Stimulated activated CD4-positive, alpha-beta T cell treated with anti-CD3 and anti-CD28 coated beads, Interleukin-4, amount 100 ng/mL, for 1 hour (primary cell): ENCODE measurements at places on chromosomes 13 and 19.

- no peak for DNase-seq
Observed at GRCh38 chr13:80012251-80012650, 328.7 kb downstream of the SPRY2 start.

DNA sequence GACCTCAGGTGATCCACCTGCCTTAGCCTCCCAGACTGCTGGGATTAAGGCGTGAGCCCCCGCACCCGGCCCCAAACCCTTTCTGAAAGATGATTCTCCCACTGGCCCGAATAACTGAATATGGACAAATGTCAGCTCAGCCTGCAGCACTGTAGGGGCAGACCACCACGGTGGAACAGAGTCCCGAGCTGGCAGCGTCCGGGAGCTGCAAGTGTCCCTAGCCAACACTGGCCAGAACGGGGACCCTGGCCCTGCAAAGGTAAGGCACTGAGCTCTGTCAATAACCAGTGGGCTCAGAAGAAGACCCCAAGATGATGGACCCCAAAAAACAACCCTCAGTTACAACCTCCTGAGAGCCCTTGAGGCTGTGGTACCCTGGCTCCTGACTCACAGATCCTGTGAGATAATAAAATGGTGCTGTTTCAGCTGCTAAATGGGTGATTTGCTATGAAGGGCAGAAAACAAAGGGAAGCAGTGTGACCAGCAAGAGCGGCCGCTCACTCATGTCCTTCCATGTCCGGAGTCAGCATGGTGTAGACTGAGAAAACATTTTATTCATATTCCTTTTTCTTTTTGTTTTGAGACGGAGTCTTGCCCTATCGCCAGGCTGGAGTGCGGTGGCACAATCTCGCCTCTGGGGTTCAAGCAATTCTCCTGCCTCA, 1.6 kb downstream of the LSM7 start:
- DNase-seq = no peak

DNA sequence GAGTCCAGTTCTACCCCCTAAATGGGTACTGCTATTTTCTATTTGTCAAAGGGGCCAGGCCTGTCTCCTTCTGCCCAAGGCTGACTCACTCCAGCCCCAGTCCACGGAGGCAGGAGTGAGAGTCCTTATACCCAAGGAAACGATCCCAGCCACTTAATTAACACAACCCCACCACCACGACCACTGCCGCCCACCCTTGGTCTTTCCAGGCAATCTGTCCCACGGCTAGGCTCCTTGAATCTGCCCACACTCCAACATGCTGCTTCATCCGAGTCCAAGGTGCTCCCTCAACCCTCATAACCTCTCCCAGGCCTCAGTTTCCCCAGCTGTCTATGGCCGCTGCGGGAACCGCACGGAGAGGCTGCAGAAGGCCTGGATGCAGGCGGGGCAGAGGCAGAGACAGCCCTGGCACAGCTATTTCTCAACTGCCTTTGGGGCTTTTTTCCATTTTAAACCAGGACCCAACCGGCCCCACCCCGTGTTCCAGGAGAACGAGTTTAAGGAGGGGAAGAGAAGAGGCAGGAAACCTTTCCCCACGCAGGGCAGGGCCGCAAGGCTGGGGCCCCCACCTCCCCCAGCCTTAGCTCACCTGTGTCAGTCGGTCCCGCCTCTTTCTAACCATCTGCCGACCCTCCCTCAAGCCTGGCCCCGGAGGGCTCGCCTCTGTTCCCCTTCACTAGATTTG, 746 bp downstream of the RAB3D start:
- no peak for DNase-seq

DNA sequence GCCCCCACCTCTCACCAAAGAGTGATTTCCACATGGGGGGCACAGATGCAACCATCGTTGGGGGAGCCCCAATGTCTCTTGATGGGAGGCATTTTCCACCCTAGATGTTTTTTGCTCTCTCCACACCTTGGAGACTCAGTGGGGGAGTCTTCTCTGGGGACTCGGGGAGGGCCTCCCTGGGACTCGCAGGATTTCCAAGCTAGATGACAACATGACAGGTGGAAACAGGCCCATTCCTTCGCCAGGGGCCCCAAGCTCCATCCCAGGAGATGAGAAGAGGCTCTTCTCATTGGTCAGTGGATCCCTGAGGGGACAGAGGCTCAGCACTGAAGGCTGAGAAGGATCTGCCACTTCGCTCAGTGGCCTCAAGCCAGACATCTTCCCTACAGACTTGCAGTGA, 12.7 kb upstream of the KIR2DL4 start:
- DNase-seq = no peak

GRCh38 chr19:55385724-55386492, at the start of gene RPL28:
RPL28 (plus strand) TSS chr19:55385932; CDS start chr19:55386358, 426 bp downstream.
- DNase-seq = peak; percentile 97

GRCh38 chr13:111122631-111123030, 7.5 kb downstream of the ARHGEF7 start:
- DNase-seq = no peak

- peak; percentile 53 for DNase-seq
Observed at GRCh38 chr19:10404888-10405820, 1.8 kb upstream of the CDC37 start.

GRCh38 chr19:12834566-12834943, at the start of gene RTBDN:
RTBDN (minus strand) TSS chr19:12834579; CDS start chr19:12829979, 4,600 bp downstream.
- DNase-seq = no peak

DNA sequence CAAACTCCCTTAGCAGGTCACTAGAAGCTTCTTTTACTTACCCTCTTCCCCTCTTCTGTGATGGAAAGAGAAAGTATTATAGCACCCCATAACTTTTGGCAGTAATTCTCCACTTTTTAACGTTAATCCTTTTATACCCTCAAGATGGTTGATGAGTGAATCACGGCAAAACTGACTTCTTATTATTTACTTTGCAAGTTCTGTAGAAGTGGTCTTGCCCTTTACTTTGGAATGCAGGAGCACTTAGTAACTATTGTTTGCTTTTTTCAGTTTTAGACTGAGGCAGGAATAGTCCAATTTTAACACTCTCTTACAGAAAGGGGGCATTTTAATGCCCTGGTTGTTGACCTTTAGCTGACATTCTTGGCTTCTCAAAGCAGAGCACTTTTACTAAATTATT, 260.1 kb downstream of the LMO7 start:
- no peak for DNase-seq

GRCh38 chr19:6947745-6948144, 60.4 kb downstream of the ADGRE1 start:
- DNase-seq = peak; percentile 37

DNA sequence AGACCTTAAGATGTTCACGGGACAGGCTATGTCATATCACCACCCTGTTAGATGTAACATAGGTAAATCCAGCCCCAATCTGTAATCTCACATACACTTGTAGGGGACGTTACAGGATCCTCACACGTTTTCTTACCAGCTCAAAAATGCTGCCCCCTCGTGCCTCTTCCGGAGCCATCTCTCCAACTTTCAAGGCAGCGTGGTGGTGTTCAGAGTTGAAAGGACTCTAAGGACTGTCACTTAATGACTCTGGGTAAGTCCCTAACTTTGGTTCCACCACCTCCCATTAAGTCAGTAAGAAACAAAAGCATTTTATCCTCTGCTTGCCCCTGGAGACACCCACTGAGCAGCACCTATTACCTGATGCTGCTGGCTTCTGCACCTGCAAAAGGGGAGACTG, 4.4 kb downstream of the MED26 start:
- DNase-seq = no peak

DNA sequence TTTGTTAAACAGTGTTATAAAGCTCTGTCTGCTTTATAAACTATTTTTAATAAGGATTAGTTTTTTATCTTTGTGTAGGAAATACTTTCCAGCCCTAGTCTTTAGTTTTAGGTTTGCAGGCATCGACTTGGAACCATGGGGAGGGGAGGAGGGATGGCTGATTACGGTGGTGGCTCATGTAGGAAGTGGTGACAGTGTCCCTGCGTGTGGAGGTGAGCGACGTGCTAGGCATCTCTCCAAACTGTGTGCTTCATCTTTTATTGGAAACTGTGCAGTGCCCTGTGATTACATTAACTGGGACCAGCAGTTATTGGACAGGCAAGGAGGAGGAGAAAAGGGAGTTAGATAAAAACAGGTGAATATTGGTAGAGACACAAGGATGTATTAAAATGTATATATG, 203.8 kb downstream of the ATP8A2 start:
- no peak for DNase-seq

DNA sequence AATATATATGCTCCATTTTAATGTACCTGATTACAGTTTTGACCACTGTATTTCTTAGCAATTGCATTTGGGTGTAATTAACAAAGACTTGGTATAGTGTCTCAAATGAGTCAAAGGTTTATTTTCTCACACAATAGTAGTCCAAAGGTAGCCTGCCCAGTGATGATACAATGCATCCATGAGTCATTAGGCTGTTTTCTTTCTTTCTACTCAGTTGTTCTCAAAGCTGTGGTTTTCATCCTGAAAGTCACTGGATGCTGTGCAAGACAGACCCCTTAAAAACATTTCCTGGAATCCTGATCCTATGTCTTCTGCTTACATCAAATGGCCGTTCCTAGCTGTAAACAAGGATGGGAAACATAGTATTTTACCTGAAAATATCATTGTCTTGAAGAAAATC, 651.2 kb upstream of the MIR17HG start:
- DNase-seq = no peak

DNA sequence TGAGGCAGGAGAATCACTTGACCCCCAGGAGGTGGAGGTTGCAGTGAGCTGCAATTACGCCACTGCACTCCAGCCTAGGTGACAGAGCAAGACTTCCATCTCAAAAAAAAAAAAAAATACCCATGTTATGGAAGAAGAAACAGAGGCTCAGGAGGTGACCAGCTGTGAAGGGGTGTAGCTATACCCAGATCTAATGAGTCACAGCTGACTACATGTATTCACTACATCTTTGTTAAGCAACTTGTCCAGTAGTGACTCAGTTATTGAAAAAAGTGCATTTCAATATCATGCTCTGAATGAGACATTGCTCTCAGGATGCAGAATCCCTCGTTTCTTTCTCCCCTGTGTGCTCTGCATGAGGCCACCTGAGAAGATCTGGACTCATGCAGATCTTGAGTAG, 16.1 kb upstream of the SPART start:
- no peak for DNase-seq

DNA sequence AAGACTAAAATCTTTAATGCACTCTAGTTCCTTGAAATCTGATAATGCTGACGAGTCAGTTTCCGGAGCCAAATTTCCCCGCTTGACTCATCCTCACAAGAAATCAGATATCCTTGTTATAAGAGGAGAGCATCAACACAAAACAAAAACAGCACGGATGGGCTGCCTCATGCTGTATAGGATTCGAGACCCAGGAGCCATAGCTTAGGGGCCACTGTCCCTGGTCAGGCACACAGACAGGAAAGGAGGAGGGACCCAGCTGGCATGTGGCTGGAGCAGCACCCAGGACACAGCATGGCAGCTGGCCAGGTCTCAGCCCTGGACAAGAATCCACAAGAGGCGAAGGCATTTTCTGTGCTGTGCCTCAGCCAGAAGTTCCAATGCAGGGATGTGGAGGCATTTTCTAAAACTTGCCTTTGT, 110.2 kb upstream of the SPATA13 start:
- no peak for DNase-seq

GRCh38 chr19:5877882-5878281, 7.5 kb upstream of the FUT5 start:
- no peak for DNase-seq

GRCh38 chr13:30325668-30326067, 18.3 kb upstream of the KATNAL1 start:
- no peak for DNase-seq

GRCh38 chr19:18450931-18451836, 13.3 kb upstream of the ISYNA1 start:
- peak; percentile 88 for DNase-seq

DNA sequence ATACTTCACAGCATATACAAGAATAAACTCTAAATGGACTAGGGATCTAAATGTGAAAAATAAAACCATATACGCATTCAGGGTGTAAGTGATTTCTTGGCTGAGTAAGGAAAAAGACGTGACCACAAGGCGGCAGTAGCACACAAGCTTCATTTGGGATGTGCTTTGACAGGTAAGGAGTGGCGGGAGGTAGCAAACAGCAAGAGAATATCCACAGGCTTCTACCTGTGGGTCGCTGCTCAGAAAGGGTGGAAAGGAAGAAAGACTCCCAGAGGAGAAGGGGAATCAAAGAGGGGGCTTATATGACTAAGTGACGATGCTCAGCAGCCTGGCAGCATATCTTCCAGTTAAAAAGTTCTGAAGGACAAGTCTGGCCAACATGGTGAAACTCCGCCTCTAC, 2.5 kb upstream of the ZNF121 start:
- DNase-seq = peak; percentile 75

GRCh38 chr19:10858204-10858828, 10.1 kb downstream of the C19orf38 start:
- DNase-seq = no peak

GRCh38 chr13:19860884-19861655, 2.4 kb downstream of the ZMYM5 start:
- no peak for DNase-seq

GRCh38 chr19:6413721-6414643, 10.6 kb downstream of the KHSRP start:
- DNase-seq = no peak

DNA sequence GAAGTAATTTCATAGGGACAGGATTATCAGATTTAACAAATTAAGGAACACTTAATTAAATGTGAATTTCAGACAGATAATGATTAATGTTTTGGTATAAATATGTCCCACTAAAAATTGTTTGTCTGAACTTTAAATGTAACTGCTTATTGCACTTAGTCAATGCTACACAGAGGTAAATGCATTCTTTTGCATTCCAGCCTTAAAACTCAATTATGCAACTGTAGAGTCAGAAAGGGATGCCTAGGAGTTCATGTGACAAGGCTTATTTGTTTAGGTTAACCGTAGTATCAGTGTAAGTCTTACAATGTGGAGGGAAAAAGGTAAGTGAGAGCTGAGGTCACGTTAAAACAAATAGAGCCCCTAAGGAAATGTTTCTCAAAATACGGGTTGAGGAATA, 347.2 kb upstream of the ARGLU1 start:
- DNase-seq = no peak

DNA sequence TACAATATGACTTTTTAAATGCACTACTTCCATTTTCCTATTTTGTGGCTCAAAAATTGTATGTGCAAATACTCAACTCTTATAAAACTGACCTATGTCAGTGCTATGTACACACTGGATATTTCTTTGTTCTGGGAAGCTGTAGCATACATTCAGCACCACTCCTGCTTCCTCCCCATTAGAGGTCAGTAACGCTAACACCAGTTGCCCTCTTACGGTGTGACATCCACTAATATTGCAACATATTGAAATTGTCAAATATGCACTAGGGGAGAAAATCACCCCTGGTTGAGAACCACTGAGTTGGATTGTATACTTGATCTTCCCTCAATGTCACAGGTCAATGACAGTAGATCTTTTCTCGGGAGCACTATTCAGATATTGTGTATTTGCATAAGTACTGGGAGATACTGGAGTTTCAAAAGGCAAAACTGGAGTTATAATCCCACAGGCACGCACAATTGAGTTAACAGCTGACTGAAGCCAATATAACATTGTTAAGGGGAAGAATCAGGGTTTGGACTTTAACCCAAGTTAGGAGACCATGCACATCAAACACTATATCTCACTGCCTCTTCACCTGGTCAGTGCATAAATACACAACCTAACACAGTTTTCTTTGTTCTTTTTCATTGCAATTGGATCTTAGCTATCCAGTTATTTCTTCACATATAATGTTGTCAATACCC, 1276.5 kb upstream of the MIR17HG start:
- no peak for DNase-seq

- no peak for DNase-seq
Observed at GRCh38 chr13:95652821-95653220, 8.3 kb upstream of the DZIP1 start.

- DNase-seq = peak; percentile 76
Observed at GRCh38 chr19:6737873-6738786, 750 bp upstream of the GPR108 start.
